ENCODE measurements at places on chromosomes 11 and 22.

DNA sequence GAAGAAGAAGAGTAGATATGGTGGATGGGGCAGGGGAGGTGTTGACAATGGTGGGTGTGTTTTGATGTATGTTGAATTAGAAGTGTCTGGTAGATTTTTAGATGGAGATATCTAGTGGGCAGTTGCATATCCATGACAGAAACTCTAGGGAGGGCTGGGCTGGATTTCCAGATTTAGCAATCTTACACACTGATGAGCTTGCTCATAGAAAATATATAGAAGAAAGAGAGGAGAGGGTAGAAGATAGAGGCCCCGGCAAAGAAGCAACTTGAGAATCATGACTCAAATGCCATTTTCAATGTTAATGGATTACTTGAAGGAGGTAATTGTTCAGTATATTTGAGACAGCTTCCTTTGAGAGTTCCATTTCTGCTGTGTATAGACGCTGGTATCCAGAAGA is 8.2 kb downstream of the REXO2 start:
- DNase-seq = no peak

DNA sequence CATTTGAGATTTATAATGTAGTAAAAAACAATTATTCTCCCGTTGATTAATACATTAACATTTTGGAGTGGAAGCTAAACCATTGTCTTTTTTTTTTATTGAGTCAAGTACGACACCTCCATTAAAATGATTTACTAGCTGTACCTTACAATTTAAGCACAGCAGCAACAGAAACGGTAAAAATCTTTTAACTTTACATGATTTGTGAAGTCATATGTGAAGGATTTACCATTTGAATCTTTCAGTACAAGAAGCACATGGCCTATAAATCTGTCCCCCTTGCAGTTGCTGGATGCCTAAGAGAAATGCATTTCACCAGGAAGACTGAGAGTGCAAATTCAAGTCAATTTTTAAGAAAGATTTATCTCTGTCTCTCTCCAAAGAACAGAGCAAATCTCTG is 324.6 kb downstream of the CADM1 start:
- no peak for DNase-seq

DNA sequence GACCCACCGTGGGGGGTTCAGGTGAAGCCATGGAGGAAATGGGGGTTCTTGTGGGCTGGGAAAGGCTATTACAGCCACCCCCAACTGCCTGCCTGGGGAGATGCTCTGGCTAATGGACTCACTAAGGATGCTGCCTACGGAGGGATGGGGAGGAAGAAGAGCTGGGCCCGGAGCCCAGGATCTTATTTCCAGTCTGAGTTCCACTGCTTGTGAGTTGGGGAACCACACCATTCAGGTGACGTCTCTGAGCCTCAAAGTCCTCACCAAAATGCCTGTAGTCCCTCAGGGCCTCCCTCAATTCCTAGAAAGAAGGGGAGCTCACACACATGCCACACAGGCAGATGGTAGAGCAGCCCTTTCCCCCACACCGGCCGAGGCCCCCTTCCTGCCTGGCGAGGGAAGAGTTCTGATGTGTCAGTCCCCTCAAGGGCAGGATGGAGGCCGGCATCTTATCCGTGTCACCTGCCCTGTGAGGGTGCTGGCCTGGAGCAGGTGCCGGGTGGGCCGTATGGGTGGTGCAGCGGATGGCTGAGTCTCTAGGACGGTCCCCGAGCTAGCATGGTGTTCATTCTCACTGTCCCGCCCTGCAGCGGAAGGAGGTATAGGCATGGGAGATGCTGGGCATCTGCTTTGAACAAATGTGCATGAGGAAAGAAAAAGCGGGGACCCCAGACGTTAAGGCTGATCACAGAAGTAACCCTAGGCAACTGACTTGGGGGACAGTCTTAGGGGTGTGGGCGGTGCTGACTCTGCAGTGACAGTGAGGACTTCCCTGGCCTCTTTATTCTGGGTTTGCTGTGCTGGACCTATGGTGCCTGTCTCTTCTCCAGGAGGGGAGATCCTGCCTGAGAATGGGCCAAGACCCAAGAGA is 15.7 kb downstream of the MRGPRF start:
- DNase-seq = no peak

DNA sequence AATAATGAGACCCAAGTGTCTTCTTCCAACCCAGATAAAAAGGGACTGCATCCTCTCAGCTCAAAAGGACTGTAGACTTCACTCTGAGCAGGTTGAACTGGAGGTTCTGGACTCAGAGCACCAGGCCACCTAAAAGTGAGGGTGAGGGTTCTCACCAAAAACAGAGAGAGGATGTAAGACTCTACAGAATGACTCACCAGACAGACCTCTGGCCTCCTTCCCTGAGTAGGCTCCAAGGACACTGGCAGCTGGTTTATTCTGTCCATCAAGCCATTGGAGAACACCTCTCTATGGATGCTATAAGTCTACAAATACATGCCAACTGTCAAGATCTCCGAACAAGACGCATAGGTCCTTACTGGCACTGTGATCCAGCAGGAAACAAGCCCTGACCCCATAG is 27.2 kb downstream of the FEZ1 start:
- DNase-seq = no peak

DNA sequence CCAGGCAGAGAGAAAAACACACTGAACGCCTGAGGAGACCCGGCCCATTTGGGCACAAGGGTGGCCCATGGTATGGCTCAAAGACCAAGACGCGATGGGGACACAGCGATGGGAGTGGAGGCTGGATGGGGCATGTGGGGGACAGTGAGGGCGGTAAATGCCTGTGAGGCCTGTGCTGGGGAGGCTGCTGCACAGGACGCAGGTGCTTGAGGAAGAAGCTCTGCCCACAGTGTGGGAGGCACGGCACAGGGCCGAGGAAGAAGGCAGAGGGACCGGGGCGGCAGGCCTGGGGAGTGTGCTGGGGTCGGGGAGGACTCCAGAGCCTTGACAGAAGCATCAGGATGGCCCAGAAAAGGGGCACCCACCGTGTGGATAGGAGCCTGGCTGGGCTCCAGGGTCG is 75.9 kb upstream of the WNT11 start:
- DNase-seq = no peak

DNA sequence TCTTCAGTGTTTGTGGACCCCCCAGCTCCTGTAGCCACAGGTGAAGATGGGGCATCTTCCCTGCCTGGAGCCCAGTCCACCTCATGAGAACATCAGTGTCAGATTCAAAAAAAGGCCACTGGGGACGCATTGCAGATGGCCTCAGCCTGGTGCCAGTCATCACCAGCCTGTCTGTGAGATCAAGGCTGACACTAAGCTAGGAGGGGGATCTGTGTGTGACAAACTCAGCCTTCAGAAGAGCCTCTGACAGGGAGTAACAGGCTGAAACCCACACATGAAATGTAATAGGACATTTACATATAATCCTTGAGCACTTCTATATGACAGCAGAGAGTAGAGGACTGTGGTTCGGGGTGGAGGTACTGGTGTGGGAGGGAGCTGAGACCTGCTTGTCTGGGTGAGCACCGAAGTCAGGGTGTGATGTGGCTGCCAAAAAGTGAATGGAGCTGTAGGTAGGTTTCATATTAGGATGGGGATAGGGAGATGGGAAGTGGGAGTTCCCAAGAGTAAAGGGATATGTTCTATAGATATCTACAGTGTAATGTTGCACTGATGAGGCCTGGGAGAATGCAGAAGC is 20.5 kb upstream of the CCDC134 start:
- DNase-seq = no peak

DNA sequence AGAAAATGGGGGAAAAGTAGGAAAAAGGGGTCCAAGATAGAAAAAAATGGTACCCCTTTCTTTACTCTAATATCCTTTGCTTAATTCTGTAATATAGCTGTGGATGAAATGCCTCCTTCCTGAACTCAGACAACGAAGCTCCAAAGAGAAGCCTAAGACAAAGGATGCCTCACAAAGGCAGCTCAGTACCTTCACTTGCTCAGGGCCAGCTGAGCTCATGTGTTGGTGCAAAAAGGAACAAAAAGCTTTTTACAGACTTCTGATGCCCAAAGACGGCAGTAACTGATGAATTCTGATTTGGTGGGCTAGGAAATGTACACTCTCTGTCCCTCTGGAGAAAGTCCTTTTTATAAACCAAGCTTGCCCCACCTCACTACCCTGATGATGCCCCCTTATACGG is 77.5 kb downstream of the DENND5A start:
- no peak for DNase-seq

DNA sequence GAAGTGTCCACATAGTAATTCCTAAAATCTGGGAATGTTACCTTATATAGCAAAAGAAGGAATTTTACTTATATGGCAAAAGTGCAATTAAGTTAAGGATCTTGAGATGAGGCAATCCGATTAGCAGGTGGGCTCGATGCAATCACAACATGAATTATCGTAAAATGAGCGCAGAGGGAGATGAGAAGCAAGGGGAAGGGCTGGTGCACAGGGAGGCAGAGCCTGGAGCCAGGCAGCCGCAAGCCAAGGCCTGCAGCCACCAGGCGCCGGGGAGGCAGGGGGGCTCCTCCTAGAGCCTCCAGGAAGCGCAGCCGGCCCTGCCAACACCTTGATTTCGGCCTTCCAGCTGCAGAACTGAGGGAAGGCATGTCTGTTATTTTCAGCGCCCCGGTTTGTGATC is 85.7 kb downstream of the CELSR1 start:
- DNase-seq = no peak

GRCh38 chr11:84581083-84581482 is 1046.1 kb downstream of the DLG2 start:
- no peak for DNase-seq

- no peak for DNase-seq
Measured at GRCh38 chr11:66768088-66768521, 39.1 kb upstream of the SPTBN2 start.

DNA sequence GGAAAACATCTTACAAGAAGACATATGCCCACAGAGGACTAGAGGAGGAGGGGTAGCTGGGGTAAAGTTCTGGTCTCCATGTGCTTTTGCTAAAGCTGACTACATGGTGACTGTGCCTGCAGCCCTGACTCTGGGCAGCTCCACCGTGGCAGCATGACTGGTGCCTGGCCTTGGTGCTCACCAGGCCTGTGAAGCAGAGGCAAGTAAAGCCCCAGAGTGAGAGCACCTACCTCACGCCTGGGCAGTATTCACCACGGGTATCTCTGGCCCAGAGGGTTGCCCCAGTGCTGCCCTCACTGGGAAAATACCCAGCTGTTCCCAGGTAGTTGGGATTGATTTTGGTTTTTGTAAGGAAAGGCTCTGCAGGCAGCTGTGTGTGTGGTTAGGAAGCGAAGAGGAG is 78.3 kb downstream of the CTTN start:
- DNase-seq = no peak

Measured in stimulated activated CD8-positive, alpha-beta memory T cell treated with anti-CD3 and anti-CD28 coated beads, Interleukin-12 subunit alpha, Interleukin-12 subunit beta, amount 100 ng/mL, for 1 hour (primary cell).